ENCODE measurements at places on chromosomes 4 and X.

DNA sequence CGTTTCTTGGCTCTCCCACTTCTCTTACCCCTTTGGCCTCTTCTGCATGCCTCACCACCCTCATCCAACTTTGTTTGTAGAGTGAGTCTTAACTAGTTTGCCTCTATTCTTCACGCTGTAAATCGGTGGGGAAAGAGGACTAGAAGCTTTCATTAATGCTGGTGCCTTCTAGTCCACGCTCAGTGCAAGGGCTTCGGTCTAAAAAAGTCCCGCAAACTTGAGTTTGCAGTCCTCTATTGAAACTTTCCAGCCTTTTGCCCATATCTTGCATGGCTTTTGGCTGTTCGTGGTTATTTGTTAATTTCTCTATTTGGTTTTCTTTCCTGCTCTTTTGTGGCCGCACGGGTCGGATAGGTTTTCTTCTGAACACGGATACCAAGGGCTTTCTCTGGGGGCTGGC lies 868 bp downstream of the DACH2 start:
- no peak for DNase-seq

DNA sequence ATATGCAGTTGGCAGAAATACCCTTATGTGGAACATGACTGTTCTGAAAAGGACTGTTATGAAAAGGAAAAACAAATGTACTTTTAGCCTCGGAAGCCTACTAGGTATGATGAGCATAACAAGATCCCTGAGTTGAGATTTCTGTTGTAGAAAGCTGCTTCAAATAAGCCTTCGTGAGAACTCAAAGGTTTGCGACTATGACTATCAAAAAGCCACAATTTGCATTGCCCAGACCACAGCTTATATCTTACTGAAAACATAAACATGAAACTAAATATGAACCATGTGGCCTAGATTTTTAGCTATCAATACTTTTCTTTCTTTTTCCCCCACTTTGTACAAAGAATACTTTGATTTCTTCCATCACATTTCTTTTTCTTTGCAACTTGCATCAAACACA lies 398.2 kb upstream of the LCORL start:
- DNase-seq: no peak

DNA sequence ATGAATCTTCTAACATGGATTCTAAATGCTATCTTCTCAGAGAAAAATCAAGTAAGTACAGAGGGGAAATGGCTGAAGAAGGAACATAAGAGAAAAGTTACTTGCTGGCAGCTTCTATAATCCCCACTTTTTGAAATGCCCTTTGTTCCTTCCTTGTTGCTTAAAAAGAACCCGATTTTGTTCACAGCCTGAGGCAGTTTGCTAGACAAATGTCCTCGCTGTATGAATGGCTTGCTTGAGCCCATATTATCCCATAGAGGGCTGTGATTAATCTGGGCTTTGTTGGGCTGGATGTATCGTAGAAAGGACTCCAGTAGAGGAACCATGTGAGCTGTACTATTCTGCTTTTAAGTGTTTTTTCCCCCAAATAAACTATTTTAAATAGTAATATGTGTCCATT lies 134.3 kb upstream of the FGF13 start:
- no peak for DNase-seq

DNA sequence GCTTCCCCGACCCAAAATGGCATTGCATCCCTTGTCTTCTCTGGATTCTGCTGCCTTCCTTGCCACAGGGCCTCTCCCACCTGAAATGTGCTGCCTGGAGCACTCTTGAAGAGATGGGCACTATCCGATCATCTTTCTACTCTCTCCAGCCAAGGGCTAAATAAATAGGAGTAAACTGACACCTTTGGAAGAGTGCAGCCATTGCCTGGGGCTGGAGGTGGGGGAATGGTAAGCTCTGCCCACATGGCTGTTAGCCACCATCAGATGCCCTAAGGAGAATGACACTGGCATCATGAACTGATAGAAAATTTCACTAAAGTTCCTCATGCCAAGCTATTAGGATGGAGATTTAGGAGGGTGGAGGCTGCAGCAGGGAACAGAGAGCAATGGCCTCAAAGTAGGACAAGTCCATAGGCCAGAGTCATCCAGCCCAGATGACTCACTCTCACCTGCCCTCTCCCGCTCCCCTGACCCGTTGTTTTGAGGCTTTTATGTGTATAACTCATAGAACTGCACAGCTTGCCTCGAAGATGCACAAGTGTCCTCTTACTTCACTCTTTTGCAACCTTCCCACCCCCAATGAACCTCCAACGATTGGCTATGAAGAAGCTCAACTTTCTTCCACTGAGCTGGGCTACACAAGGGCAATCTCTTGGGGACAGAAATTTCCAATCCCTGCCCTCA lies 822 bp upstream of the PFKFB1 start:
- no peak for DNase-seq

- peak; percentile 3 for DNase-seq
These were observed 71.3 kb upstream of the ENOX2 start for GRCh38 chrX:130974323-130974722.

DNA sequence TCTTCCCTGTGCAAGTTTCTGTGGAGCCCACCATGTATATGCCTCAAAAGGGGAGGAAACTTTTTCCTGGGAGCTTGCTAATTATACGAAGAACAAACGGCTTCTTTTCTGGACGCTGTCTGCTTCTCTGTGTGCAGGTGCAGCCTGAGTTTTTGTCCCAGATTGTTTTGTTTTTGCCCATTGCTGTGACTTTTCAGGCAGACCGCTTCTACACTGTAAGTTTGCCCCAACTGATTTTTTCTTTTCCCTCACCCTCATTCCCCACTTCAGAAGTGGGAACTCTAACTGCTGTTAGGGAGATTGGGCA lies 51.9 kb downstream of the HMGB2 start:
- no peak for DNase-seq

DNA sequence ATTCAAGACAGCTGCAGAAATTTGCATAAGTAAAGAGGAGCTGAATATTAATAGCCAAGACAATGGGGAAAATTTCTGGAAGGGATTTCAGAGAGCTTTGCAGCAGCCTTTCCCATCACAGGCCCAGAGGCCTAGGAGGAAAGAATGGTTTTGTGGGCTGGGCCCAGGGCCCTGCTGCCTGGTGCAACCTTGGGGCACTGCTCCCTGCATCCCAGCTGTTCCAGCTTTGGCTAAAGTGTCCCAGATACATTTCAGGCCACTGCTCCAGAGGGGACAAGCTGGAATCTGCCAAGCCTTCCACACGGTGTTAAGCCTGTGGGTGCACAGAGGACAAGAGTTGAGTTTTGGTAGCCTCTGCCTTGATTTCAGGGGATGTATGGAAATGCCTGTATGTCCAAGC lies 185.6 kb upstream of the SFRP2 start:
- no peak for DNase-seq

- DNase-seq: no peak
These were observed 42.3 kb upstream of the ANK2 start for GRCh38 chr4:113007151-113007550.

DNA sequence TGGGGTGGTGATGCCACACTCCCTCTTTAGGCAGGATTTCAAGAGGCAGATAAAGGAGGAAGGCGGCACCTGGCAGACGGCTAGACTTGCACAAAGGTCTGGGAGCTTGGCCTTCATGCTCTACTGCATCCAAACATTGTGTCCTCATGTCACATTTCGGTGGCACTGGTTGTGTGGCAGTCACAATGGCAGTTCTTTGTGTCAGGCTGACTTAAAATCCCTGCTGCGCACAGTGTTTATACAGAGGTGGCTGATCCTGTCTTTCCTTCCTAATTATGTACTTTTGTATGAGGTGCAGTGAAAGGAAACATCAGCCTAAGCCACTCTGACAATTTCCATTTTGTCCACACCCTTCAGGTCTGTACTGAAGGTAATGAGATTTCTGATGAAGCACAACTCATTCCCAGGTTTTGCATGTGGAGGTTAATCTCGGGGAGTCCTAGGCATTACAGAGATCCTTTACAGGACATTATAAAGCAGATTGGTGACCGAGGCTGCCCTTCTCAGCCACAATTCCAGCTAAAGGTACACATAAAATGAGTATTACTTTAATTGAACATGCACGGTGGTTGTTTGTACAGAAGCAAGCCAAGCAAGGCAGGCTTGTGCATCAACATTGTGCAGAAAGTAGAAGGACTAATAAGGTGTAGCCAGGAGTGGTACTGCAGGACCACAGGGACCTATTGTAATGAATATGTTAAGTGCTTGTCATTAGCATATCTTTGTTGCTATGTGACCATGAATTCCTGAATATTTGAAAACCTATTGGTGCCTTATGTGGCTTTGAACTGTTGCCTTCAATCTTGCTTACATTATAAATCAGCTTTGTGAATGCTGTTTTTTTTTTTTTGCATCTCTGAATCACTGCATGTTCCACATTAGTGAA lies 147.6 kb downstream of the STK32B start:
- no peak for DNase-seq

DNA sequence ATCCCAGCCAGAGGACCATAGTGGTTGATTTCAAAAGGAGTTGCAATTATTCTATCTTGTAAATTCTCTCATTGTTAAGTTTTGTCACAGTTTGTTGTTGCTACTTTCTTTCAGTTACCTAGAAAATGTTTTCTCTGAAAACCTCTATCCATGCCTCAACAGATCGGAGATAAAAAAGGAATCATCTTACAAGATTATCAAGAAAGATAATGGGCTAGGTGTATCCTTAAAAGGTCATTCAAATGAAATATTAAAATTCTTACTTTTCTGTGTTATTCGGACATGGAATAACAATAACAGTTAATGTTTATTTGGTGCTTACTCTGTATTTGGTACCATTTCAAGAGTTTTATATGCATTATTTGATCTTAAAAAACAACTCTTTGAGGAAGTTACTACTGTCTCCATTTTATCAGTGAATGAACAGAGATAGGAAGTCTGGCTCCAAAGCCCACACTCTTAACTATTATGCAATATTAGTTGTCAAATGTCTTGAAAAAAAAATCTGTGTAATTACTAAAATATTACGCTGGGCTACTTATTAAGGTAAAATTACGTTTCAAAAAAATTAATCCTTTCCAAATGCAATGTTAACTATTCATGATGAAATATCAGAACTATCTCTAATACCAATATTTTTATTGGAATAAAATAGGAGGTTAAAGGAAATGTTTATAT lies 97.5 kb downstream of the SNCA start:
- no peak for DNase-seq

DNA sequence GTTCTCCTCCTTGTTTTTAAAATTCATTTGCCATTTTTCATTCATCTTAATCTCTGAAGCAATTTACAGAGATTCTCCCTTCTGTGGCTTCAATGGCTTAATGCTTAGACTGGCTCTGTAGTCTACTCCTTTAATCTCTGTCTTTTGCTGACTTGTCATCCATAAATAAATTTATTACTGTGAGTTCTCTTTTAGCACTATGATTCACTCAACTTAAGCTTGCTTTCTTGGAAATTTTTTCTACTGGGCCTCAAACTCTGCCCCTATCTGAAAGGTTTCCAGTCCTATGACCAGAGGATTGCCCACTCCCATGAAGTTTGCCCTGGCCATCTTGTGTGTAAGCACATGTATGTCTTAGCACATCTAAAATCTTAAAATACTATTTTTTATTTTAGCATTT lies 251.1 kb downstream of the DCLK2 start:
- no peak for DNase-seq

- DNase-seq: no peak
These were observed 256.4 kb upstream of the GRID2 start for GRCh38 chr4:92047209-92047875.

DNA sequence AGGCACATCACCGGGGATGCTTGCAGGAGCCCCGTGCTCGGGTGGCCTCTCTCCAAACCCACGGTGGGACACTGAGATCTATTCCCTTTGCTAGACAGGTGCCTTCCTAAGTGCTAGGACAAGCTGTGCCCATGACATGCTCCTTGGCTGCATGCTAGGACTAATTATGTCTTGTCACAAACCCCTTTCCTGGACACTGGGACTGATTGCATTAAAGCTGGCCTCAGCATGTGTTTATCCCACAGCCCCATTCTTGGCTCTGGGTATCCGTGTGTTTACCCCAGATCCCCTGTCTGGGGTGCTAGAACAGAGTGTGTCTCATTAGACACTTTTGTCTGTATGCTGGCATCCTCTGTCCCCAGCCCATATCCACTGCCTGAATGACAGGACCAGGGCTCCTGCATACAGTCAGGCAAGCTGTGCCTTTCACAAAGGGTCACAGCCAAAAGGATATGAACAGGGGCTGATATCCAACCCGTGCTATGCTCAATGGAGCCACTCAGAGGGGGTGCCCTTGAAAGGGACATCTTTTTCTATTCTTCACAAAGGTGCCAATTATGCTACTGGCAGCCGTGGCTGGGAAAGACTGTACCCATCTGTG lies 9.2 kb upstream of the IQSEC2 start:
- no peak for DNase-seq

DNA sequence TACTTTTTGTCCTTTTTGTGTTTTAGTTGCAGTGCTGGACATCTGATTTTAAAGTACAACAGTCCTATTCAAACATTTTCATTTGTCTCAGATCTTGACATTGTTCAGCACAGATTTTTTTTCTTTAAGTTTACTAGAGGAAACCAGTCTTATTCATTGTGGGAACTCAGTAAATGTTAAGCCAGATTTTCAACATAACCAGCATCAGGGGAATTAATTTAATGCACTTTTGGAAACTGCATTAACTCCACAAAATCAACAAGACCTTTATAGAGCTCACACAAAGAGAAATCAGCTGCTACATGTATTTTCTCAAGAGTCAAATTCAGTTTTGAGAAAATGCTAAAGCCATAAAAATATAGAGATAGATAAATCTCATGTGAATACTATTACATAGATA lies 9.9 kb downstream of the CPE start:
- DNase-seq: no peak

- no peak for DNase-seq
These were observed 224.2 kb downstream of the PTTG2 start for GRCh38 chr4:38184404-38184803.
